ENCODE measurements at places on chromosomes 6 and 20.

DNA sequence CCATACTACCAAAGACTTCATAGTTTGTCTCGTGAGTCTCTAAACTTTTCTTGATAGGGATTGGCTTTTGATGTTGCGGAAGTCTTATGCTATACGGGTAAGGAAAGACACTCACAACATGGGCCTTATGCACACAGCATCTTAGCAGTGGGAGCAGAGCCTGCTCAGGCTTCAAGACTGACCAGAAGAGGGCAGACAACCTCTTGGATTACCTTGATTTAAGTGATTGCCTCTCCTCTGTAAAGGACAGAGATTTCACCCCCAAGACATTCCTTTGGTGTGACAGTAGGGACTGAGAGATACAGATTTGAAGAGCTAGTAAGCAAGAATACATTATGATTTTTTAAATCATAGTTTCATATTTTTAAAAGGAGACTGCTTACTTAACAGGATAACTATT, 71.0 kb upstream of the SAMD3 start:
- peak; percentile 35 for DNase-seq

DNA sequence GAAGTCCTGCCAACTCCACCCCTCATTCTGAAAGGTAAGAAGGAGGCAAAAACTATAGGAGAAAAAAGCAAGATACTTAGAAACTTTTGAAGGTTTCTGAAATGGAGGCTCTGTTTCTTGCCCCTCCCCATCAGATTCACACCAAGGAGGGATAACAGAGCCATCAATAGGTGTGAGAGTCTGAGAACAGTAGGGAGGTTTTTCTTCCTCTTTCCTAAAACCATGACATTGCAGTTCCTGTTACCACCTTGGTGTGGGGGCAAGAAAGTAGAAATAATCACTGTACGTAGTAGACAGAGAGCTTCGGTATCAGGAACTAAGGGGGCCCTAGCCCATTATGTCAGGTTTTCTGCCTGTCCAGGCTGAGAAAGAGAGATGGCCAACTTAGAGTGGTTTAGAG, 333.3 kb upstream of the SYNCRIP start:
- DNase-seq: no peak

GRCh38 chr6:26195924-26196845, 109.0 kb downstream of the HFE start:
- DNase-seq: peak; percentile 59

DNA sequence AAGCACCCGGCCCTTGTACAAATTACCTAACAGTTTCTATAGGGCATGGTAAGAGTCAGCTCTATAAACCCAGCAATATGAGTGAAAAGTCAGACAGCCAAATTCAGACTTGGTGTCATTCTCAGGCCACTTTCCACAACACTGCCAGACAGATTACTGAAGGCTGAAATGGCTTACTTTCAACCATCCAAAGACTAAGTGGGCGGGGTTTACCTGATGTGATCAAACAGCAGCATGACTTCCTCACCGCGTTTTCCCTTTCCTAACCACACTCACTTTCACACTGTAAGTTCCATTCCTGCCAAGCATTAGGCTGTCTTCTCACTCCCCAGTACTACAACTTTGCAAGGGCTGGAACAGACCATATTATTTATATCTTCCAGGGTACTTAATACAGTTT, 85.9 kb downstream of the SMLR1 start:
- peak; percentile 36 for DNase-seq

DNA sequence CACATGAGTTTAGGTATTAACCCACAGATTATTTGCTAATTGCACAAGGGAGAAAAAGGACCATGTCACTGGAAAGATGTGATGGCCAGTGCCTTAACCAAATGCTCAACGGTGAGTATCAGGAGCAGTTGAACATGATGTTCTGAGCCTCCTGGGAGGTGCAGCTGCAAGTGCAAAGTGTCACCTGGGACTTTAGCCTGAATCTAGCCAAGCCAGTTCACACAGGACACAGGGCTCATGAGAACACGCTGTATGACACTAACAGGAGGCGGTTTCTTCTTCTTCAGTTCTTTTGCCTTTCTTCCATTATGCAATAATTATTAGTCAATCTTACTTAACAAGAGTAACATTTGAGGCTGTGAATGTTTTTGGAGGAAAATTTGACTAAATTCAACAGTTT, 225.3 kb downstream of the THBS2 start:
- DNase-seq: no peak

DNA sequence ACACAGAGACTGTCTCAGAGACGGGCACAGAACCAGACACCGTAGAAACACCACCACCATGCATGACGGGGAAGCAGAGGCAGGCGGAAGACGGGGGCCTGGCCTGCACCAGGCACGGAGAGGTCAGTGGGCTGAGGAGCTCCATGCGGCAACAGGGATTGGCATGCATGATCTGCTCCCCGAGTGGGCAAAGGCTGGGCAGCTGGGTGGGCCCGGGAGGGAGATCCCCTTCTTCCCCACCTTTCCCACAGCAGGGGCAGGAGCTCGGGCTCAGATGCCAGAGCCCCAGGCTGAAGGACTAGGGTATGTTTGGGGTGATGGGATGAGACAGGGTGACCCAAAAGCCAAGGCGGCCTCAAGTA, 43.2 kb downstream of the RAB44 start:
- DNase-seq: no peak

GRCh38 chr6:26358511-26358981, 6.5 kb upstream of the BTN3A2 start:
- peak; percentile 66 for DNase-seq

- DNase-seq: no peak
These were observed 100.8 kb upstream of the NEDD9 start for GRCh38 chr6:11333132-11333849.

GRCh38 chr20:51531141-51531710, 11.3 kb downstream of the NFATC2 start:
- peak; percentile 54 for DNase-seq

DNA sequence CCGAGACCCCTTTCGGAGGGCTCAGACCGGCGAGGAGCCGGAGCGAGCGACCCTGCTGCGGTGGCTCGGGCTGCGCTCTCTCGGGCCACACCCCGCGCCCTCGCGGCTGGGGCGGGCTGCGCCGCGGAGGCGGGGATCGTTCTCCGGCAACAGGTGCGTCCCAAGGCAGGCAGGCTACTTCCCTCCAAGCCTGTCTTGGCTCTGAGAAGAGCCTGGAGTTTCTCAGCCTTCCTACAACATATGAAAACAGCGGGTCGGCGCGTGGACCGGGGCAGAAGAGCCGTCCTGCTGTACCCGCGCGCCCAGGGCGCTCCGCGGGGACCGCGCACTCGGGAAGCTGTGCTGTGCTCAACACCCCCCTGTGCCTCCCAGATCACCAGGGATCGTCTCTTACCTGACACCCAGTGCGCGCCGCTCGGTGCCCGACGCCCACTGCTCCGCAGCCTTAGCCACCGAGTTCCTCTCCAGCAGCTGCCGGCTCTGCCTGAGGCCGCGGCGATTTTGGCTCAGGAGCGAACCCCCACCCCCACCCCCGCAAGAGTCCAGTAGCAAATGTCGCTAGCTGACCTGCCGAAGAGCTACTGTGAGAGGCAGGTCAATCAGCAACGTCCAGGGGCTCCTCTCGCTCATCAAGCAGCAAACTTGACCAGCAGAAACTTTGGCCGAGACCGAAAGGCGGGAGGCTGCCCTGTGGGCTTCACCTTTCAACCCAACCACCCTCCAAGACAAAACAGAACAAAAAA, 3.7 kb upstream of the OLIG3 start:
- DNase-seq: peak; percentile 61

DNA sequence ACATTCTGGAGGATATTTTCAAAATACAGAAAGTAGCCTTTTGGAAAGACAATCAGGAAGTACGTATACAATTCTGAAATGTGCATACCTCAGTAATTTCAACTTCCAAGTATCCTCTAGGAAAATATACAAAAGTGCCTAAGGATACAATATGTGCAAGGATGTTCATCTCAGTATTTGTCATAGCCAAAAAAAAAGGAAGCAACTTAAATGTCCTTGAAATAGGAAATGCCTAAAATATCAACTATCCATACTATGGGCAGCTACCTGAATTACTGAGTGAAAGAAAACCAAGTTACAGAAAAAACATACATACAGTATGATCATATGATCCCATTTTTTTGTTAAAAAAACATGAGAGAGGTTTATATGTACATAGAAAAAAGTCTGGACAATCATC, 1.5 kb downstream of the PPIL1 start:
- no peak for DNase-seq

DNA sequence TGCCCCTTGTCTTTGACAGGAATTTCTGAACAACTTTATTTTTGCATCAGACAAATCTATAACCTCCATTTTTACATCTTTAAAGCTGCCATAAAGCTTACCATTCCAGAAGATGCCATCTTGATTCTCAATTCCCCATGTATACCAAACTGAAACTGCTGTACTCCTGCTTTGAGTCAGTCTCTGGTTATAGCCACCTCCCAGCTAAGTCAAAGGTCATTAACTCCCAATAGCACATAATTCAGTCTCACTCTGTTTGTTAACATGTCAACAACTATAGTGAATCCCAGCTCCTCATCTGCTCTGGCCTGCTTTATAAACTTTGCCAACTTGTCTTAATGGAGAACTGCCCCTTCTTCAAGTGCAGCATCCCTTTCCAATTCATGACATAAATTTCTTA, 343.6 kb downstream of the FRK start:
- DNase-seq: no peak

GRCh38 chr20:47336129-47336754, 20.3 kb downstream of the ZMYND8 start:
- DNase-seq: no peak

- DNase-seq: peak; percentile 25
These were observed 56.0 kb downstream of the CTNNBL1 start for GRCh38 chr20:37749620-37750403.

DNA sequence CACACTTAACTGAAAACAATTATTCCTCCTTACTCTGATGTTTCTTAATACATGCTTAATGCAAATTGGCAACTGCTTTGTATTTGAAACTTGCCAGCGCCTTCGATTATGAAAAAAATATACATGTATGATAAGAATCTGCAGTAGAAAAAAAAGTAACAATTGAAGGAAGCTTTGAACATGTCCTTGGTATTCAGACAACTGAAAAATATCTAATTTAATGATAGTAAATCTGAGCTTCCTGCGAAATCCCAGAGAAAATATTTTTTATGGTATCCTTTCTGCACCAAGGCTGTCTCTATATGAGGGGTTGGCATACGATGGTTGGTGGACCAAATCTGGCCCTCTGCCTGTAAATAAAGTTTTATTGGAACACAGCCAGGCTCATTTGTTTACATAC, 186.2 kb downstream of the HDGFL1 start:
- DNase-seq: no peak

GRCh38 chr6:114407426-114408035, 64.7 kb upstream of the HS3ST5 start:
- DNase-seq: no peak

Measured in B cell (primary cell).